ENCODE measurements at places on chromosomes 4 and X.

DNA sequence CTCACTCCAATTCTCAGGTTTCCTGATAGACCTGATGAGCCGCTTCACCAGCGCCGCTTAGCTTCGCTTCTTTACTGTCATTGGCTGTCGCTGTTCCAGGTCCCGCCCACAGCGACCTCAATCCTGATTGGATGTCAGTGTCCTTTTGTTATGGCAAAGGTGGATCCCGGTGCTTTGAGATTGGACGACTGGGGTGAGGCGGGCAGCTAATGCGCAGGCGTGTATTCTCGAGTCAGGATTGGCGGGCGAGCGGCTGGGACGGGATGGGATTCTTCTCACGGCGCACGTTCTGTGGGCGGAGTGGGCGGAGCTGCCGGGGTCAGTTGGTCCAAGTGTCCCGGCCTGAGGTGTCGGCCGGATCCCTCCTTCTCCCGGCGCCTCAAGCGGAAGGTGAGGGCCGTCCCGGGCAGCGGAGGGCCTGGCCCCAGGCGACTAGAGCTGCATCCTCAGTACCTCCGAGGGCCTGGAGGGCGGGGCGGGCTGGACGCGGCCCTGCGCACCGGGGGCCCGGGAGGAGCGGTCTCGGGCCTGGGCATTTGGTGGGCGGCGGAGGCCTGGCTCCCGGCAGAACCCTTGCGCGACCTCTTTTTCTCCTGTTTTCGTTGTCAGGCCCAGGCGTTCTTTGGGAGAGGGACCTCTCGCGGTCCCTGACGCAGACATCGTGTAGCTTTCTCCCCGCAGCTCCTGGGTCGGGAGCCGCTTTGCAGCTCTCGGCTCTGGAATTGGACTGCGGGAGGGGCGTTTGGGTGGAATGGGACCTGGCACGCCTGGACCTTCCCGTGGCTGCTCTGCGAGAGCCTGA, at the start of gene SCOC:
Gene SCOC (plus strand): TSS at position 319 of the 802 bp plus-strand sequence. CDS start 5,525 bp downstream, outside the sequence.
- DNase-seq, result peak; percentile 94

GRCh38 chr4:158799013-158799770, 30.4 kb downstream of the FNIP2 start:
- DNase-seq, result no peak

- no peak for DNase-seq
Observed at GRCh38 chr4:52157641-52158316, 106.7 kb downstream of the SPATA18 start.

DNA sequence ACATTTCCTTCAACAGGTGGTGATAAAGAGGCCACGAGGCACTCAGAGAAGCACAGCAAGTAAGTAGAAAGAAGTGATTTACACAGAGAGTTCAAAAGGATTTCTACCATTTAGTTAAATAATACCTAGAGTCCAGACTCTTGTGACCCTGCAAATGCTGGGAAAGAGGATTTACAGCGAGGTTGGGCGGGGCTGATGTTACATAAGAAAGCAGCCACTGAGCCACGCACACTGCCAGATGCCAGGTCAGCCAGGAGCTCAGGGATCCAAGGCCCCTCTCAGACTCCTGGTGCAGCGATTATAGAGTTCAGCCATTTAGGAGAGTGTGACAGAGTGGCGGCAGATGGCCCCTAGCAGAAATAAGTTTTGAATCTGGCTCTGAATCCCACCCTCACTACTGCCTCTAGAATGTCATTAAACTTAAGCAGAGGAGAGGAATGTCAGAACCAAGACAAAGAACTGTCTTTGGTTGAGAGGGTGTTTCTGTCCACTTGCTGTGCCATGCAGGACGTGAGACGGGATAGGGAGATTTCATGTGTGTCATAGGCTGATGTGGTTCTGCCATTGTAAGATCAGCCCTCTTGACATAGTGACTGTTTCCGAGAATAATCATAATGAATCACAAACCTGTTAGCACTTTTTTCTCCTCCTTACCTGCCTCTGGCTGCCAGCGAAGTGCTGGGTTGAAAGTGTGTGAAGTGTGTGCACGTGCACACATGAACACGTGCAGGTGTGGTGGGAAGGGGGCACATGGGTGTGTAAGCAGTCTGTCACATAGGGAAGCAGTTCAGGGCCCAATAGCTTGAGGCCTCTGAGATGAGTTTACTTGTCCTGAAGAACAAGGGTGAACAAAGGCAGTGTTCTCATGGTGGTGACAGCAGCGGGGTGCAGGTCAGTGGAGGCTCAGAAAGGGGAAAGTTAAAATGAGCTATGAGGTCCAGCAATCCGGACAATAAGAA, 50.1 kb downstream of the MFAP3L start:
- DNase-seq, result no peak

DNA sequence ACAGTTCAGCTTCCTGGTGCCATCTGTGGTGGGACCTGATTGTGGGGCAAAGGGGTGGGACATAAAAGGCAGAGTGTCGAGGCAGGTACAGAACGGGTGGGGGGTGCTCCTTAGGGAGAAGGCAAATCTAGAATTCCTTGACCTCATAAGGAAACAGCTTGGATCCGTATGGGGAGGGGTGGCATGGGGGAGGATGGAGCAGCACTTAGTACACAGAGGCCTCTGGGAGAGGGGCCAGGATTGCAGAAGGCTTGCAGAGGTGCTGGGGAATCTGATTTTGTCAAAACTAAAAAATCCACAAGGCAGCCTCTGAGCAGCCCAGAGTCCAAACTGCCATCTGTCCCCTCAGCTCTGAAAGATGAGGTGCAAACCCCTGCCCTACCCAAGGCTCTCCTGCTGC, 2.3 kb upstream of the EMD start:
- no peak for DNase-seq

GRCh38 chr4:120682981-120683380, 239.5 kb downstream of the PRDM5 start:
- no peak for DNase-seq

DNA sequence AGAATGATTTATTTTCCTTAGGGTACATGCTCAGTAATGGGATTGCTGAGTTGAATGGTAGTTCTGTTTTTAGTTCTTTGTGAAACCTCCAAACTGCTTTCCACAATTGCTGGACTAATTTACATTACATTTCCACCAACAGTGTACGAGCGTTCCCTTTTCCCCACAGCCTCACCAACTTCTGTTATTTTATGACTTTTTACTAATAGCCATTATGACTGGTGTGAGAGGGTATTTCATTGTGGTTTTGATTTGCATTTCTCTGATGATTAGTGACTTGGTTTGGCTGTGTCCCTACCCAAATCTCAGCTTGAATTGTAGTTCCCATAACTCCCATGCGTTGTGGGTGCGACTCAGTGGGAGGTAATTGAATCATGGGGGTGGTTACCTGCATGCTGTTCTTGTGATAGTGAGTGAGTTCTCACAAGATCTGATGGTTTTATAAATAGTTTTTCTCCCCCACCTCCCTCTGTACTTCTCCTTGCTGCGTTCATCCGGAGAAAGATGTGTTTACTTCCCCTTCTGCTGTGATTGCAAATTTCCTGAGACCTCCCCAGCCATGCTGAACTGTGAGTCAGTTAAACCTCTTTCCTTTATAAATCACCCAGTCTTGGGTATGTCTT, 95.1 kb downstream of the GBA3 start:
- DNase-seq, result no peak

DNA sequence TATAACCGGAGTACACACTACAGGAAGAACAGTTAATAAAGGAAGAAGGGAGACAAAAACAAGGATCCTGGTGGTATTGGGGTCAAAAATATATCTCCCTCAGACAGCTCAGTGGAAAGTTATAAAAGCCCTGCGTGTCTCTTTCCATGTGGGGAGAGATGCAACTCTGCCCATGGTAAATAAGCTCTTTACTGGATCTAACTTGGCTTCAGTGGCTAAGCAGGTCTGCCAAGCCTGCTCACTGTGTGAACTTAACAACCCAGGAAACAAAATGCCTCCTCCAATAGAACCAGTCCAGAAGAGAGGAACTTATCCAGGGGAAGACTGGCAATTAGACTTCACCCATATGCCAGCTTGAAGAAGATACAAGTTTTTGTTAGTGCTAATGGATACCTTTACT, 17.0 kb upstream of the ZNF280C start:
- no peak for DNase-seq

GRCh38 chrX:98338544-98338943, 1454.8 kb downstream of the RPA4 start:
- DNase-seq, result no peak

DNA sequence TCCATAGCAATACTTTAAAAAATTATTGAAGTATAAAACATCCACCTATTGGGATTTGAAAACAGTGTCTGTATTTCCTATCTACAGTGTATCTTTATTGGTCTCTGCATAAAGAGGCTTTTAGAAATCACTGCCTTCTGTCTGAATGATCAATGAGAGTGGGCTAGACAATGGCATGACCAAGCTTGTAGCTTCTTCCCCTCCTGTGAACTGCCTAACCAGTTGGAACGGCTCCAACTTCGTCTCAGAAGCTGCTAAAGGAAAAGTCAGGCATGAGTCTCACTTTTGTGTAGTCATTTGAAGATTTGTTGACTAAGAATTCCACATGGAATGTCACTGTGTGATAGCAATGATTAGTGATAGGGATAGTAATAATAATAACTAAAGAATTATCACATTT, 64.2 kb downstream of the INTS12 start:
- no peak for DNase-seq

DNA sequence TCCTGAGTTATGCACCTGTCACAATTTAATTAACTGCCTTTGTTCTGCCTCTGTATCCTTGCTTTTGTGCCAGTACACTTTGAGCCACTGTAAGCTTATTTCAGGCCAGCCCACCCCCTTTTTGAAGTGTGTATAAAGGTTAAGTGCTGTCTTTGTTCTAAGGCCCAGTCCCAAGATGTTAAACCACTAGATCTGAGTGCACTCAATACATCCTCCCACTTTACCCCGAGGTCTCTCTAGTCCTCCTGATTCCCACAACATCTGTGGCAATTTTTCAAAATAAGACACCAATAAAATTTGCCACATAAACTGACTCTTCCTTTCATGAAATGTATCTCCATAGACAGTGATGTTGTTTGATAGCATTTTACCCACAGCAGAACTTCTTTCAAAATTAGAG, 124.1 kb upstream of the SPIN4 start:
- DNase-seq, result no peak

GRCh38 chr4:113499166-113499565, 262.4 kb downstream of the CAMK2D start:
- DNase-seq, result no peak

DNA sequence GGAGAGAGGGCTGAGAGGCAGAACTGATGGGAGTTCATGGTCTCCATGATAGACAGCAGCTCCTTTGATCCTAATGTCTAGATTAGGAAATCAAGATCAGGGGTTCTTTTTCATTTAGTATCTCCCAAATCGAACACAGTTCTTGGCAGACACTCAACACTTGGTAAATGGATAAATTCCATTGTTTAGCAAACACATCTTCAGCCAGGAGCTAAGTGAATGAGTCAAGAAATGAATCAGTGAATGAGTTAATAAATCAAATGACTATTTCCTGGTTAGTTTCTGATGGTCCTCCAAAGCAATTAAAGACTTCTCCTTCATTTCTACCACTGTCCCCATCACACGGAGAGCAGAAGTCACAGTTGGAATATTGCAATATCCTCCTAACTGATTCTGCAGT, 120.0 kb upstream of the SHISA3 start:
- no peak for DNase-seq

- DNase-seq, result no peak
Observed at GRCh38 chr4:2829321-2829932, 14.2 kb upstream of the ADD1 start.

DNA sequence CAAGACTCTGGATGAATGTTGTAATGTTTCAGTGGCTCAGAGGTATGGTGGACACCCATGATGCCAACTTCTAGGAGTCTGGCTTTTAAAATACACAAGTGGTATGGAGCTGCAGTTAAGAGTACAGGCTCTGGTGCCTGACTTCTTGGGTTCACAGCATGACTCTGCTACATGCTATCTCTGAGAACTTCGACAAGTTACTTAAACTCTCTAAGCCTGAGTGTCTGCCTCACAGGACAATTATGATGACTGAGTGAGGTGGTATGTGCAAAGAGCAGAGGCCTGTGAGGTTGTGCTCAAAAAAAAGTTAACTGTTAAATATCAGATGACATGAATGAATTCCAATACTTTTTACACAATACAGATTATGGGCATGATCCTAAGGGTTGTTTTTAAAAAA, 90.9 kb upstream of the SRD5A3 start:
- DNase-seq, result no peak

DNA sequence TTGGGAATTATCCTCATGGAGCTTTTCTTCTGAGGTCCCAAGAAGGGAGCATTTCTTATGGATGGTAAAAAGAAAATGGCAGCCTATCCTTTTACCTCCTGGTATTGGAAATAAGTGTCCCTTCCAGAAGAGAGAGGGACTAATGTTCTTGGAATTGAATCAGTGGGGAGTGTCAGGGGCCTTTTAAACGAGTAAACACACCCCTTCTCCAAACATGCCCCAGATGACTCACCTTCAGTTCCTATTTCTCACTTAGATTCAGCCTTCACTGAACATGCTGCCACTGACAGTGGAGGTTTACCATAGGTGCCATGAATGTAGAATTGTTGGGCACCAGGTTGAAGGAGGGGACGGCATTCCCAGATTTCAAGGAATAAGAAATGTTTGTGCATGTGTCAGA, 19.0 kb downstream of the MAGEC2 start:
- no peak for DNase-seq

DNA sequence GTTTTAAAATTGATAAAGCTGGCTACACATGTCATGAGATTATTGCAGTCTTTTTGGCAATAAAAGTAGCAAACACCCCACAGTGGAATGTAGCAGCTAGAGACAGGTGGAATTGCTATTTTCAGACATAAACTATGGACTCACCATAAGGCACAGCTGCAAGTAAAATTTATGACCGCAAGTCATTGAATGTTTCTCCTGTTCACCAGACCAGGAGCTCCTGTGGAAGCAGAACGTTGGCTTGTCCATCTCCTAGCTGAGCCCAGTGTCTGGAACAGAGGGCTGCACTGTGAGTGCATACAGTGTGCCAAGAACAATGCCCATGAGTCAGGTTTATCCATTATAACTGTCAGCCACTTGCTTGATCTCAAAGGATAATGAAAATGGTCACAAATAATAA, 538.2 kb downstream of the INPP4B start:
- DNase-seq, result no peak

DNA sequence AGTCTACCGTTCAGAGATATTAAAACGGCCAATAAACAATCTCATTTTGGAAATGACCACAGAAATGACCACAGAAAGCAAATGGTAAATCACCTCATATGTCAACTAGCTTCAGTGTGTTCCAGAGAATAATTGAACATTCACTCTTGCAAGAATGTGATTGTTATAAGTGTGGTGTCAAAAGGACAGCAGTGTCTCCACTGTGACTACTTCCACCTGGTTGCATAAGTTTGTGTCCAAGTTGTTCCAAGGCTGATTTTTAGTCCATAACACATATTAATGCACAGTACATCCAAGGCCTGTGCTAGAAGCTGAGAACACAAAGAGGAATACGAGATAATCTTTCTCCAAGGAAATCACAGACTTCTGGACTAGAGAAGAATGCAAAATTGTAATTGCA, 37.4 kb upstream of the RNF150 start:
- DNase-seq, result no peak

GRCh38 chr4:78019414-78019813, 37.7 kb upstream of the FRAS1 start:
- DNase-seq, result no peak

All from activated CD8-positive, alpha-beta memory T cell treated with anti-CD3 and anti-CD28 coated beads for 1 hour (primary cell).